ENCODE measurements at places on chromosomes 2 and 18.

GRCh38 chr18:2898186-2898640, 51.4 kb downstream of the EMILIN2 start:
- DNase-seq: no peak

GRCh38 chr2:53865264-53865663, 5.5 kb upstream of the GPR75 start:
- DNase-seq: no peak

GRCh38 chr2:32553829-32554432, 73.9 kb upstream of the TTC27 start:
- DNase-seq: no peak

- DNase-seq: no peak
Measured at GRCh38 chr18:48806551-48807261, 144.1 kb downstream of the SMAD7 start.

DNA sequence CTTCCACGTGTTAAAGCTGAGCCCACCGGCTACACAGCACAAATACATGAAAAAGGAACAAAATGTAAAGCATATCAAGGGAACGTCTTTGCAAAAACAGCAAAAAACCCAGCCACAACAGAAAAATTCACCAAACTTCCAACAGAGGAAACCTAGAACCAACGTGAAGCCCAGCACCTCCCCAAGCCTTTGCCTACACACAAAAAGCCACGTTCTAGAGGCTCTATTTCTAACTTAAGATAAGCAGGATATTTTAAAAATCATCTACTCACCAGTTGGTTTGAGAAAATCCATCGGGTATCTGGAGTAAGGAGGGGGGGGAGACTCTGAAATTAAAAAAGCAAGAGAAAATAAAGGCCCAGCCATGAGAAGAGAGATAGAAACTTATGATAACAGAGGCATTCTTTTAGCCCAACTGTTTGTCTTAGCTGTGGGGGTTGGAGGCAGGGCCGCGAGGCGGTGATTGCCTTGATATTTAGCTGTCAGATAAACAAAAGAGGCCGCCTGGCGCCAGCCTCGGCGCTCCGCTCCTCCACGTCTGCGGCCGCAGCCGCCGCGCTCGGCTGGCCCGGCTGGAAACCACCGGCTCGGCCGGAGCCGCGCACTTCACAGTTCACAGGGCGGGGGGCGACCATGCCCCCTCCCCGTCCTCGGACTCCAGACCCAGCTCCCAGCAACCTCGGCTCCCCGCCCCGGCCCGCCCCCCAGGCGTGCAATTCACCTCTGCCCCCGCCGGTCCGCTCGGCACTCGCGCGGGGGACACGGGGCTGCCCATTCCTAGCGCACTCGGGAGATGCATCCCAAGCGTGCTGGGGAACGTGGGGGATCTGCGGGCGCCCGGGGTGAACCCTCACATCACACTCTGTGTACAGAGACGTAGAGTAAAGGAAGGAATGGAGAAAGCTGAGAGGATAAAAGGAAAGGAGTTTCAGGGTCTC, 2.4 kb downstream of the SMAD7 start:
- DNase-seq: no peak

DNA sequence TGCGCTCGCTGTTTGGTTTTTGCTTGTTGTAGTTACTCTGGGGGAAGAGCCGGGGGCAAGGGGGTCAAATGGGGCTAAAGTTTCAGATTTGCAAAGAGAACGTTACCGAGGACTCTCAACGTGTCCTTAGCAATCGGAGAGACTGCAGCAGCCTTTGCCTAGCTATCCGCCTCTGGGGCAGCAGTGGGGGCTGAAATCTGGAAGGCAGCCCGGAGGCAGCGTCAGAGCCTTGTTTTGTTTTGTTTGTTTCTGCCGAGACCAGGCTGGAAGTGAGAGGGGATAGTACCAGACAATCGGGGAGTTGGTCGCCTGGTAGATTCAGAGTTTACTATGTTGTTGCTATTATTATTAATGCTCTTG, 1.2 kb downstream of the CDH20 start:
- no peak for DNase-seq

GRCh38 chr2:219459460-219460311, 25.0 kb downstream of the SPEG start:
- DNase-seq: peak; percentile 82

- DNase-seq: no peak
Measured at GRCh38 chr2:171847627-171848026, 46.4 kb downstream of the SLC25A12 start.

DNA sequence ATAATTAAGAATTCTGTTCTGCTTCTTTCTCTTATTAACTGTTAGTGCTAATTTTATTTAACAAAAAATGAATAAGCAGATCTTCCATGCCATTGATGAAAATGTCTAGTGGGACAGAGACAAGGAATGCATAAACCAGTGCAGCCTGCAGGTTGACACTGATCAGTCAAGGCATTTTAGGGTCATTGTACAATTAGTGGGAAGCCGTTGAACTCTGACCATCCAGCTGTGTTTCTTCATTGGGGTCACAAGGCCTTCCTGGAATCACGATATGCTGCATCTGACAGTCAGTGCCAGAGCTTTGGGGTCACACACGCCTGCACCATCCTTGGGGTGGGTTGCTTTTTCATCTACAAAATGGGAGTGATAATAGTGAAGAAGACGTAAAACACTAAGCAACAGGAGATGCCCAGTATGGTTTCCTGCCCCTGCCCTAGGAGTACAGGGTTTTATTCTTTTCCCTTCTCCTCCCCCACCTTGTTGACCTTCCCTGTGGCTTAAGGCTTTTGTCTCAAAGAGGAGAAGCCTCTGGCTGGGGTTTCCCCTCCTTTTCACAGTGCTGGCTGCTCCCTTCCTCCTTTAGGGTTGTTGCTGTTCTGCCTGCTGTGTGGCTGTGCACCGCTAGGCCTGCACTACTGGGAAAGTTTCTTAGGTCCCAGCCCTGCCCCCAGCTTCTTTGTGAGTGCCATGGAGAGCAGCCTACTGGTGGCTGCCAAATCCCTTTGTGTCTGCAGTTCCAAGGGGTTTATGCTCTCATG, 245.6 kb downstream of the TPGS2 start:
- DNase-seq: no peak

DNA sequence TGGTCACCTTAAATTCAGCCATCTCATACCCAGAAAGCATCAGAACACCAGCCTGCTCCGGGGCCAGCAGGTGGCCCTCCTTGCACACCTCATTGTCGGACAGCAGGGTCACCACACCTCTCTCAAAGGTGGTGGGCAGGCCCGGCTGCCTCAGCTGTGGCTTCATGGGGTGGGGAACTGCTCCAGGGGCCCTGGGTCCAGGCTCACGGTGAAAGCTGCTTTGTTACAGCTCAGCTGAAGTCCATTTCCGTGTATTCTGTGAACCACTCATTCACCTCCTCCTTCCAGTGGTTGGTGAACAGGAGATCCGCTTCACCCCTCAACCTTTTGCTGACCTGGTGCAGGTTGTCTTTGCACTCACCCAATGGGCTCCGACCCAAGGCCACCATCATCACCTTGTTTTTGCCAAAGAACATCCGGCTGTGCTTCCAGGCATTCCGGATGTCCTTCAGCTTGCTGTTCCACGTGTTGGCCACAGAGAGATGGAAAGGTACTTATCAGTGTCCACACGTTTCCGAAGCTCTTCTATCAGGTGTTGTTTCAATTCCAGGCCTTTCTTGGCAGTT, 78.6 kb upstream of the LDLRAD4 start:
- DNase-seq: no peak

DNA sequence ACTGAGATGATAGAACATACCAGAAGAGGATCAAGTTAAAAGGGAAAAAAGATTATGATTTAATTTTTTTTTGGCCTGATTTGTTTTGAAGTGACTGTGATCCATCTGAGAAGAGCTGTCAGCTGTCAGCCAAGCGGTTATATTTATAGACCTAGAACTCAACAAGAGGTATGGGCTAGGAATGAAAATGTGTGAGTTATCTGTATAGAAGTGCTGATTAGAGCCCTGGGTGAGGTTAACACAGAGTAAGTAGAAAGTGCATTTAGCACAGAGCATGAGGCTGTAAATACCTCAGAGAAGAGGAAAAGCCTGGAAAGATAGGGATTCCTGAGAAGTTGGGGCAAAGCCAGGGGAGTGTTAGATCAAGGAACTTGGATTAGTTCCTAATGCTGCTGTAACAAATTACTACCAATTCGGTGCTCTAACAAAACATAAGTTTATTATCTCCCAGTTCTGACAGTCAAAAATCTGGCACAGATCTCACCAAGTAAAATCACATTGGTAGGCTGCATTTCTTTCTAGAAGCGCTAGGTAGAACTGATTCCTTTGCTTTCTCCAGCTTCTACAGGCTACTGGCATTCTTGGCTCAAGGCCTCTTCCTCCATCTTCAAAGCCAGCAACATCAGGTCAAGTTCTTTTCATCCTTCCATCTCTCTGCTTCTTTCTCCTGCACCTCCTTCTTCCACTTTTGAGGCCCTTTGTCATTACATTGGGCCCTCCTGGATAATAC, 197.4 kb upstream of the SPHKAP start:
- DNase-seq: no peak

GRCh38 chr2:7119132-7119835, 202.1 kb downstream of the RNF144A start:
- DNase-seq: no peak
